ENCODE measurements at places on chromosomes 3 and 15.

DNA sequence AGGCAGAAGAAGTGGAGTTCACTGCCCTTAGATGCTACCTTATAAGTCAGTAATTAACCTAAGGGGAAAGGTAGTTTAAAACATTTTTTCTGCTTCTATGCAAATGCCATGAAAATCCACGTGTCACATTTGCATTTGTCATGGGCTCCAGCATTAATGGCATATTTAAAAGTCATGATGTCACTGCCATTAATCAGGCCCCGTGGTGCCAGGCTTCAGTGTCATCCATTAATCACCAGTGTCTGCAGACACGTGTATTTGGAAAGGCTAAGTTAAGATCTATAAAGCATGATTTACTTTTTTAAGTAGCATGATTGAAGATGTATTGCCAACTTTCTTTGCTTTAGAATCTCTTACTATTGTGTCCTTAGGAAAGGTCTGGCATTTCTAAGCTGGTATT is 857.8 kb downstream of the TUSC7 start:
- no peak for DNase-seq

- no peak for DNase-seq
Observed at GRCh38 chr3:168002786-168003368, 92.8 kb downstream of the GOLIM4 start.

- no peak for DNase-seq
Observed at GRCh38 chr3:171177056-171177455, 150.5 kb upstream of the SLC2A2 start.

DNA sequence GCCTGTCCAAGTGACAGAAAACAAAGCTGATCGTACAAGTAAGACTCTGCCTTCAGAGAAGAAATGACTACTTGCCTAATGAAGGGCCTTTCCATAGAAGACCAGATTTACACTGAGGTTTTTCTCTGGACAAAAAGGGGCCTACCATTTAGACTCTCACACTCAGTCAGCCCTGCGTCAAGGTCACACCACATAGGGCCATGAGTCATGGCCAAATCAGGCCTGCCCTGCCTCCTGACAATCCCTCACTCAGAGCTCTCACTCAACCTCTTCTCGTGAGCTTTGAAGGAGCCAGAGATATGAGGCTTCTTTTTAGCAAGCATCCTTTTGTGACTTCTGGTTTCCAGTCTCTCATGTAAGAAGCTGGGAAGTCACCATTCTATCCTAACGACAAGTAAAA is 68.1 kb upstream of the NMNAT3 start:
- no peak for DNase-seq

DNA sequence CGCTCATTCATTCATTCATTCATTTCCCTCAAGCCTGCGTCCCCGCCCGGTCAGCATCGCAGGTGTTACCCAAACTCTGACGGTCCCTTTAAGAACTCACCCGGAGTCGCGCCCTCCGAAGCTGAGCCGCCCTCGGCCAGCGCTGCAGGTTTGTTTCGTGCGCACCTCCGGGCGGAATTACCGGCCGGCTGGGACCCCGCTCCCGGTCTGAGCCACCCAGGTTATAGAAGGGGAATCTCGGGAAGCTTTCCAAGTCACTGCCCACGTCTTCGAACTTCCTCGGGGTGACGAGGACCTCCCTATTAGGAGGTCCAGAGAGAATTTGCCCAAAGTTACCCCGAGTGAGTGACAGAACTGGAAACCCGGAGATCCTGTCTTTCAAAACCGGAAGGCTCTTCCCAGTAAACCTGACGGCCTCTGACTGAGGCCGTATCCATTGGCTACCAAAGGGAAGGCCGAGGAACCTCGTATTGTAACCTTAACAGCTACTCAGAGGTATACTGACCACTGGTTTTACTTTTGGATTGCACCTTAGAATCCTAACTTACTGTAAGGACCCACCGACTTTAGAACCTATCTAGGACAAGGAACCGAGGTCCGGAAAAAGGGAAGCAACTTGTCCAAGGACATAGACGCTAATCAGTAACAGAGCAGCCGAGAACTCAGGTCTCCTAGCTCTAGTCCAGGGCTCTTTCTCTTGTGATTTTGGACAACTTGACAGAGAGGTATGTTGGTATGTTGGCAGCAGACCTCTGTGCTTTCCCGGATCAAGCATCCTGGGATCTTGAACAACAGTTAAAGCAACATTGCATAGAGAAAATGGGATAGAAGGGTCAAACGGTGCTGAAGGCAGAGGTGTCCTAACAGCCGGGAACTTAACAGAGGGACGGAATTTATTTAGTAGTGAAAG is 788 bp upstream of the DLG1 start:
- DNase-seq = no peak

- no peak for DNase-seq
Observed at GRCh38 chr3:148036331-148036876, 627.2 kb downstream of the ZIC1 start.

- DNase-seq = no peak
Observed at GRCh38 chr15:63225381-63225780, 36.0 kb downstream of the RAB8B start.

DNA sequence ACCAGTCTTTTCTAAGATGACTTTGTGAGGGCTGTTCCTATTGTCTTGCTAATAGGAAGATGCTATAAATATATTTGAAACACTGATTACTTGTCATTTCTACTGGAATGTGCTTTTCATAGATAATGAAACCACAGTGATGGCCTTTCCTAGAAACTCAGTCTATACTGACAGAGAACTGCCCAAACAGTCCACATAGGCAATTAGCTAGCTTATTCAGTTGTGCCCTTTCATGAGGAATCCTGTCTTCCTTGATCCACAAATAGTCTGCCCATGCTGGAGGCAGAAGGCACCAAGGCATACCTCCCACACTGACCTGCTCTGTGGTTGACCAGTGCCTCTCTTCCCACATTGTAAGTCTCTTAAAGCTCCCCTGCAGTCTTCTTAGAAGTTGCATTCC is 135.9 kb downstream of the CMSS1 start:
- no peak for DNase-seq

DNA sequence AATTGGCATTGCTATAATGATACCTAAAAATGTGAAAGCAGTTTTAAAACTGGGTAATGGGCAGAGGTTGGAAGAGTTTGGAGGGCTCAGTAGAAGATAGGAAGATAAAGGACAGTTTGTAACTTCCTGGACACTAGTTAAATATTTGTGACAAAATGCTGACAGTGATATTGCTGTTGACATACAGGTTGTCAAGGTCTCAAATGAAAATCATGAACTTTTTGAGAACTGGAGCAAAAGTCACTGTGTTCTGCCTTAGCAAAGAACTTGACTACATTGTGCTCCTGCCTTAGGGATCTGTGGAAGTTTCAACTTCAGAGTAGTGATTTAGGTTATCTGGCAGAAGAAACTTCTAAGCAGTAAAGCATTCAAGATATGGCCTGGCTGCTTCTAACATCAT is 113.7 kb upstream of the CD96 start:
- no peak for DNase-seq

- DNase-seq = no peak
Observed at GRCh38 chr15:35693286-35693685, 147.3 kb upstream of the DPH6 start.

DNA sequence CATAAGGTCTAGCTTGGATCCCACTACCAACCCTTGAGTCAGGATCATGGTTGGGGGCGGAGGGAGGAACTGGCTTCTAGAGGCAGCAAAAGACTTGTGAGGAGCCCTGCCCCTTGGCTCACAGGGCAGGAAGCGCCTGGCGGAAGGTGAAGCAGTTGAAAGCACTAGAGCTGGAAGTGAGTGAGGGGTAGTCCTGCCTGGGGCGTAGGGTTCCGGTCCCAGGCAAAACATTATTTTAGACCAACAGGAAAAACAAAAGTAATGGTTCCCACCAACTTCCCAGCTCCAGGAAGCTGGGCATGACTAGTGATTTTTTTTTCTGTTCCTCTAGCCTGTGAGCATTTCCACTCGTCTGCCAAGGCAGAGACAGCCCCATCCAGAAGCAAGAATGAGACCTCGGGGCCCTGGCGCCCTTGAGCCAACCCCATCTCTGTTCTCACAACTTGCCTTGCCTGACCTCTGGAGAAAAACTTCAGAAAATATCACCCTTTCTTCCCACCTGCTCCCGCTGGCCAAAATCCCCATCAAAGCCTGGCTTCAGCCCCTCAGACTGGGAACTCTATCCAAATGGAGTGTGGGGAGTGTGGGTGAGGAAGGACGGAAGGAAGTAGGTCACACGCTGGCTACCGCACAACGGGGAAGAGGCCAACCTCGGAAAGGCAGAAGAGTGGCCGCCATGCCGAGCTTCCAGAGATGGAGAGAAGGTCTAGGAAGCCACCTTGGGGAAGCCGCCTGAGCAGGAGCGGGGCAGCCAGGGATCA is 57.5 kb downstream of the RBPMS2 start:
- DNase-seq = no peak

GRCh38 chr3:19644405-19644804 is 289.6 kb downstream of the EFHB start:
- DNase-seq = no peak

DNA sequence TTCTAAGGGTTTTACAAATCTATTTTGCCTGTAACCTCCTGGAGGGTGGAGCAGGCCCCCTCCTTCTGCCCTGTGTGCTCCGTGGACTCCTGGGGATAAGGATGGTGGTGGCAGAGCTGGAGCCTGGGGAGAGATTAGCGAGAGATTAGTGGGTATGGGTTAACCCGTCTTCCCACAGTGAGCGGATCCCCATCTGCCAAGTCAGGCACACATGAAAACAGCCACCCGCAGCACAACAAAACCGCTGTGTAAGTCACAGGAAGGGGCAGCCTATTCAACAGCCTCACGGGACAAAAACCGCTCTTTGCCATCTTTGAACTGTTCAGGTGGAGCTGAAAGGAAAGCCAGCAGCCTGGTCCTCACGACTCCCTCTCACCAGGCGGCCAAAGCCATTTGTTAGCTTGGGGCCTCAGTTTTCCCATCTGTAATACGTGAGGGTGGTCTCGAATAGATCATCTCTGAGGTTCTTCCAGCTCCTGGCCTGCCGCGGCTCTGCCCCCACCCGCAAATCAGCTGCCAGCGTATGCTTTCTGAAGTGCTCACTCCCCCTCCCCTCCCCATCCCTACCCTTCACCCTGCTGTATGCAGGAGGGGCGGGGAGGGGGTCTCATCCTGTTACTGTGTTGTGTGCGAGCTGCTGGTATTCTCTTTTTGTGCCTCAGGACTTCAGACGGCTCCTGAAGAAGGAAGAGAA is 43.6 kb downstream of the PDIA5 start:
- no peak for DNase-seq

DNA sequence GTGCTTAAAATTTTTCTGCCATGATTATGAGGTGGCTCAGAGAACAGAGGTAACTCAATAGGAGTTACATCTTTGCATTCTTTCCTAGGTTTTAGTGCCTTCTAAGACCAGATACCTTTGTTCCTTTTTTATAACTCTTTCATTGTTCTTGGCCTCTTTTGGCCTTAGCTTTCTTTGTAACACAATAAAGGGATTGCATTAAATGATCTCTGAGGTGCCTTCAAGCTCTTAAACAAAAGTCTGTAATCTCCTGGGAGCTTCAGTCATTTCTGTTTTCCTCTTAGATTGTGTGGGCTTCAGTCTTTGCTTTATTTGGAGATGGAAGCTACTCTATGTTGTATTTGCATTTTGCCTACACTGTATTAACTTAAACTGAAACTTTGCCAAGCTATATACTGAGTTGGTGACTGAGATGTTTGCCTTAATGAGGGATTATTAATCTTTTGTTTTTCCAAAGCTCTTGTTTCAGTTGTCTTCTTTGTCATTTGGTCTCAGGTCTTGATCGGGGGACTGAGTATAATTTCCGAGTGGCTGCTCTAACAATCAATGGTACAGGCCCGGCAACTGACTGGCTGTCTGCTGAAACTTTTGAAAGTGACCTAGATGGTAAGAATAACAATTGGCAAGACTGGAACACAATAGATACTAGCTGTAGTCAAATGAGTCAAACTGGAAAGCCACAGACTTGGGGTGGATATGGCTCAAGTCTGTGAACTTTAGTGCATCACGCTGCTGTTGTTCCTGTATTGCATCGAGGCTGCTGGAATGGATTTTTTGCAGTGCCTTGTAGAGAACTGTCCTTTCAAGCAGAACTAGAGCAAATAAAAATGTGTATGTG is 110.3 kb downstream of the HCN4 start:
- DNase-seq = no peak

DNA sequence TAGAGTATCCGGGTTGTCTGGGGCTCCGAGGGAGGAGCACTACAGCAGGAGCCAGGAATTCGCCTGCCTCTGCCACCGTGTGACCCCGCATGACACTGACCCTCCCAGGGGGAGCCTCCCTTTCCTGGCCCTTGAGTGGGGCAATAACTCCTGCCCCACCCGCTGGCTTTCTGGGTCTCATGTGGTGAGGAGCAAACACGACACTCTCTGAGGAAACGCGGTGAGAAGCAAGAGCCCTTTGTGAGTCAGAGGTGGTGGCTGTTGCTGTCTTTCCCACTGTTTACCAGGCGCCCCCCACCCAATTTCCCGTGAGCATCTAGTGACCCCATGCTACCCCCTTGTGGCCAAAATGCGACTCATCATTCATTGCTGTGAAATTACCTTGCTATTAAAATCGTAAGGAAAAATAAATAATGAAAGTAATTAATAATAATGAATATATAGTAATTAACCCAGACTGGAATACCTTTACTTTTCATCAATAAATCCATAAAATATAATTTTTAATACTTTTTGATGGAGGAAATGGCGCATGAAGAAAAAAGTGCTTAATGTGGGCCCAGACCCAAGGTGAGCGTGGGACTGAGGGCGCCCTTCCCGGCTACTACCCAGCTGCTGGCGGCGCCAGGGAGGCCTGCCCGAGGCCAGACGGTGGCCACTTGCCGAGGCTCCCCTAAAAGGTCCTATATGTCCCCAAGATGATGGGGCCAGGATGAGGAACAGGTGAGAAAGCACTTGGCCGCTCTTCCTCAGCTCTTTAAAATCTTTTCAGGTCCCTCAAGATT is 29.3 kb downstream of the CCNL1 start:
- no peak for DNase-seq

Data from thoracic aorta (tissue), 2 donors.